ENCODE measurements at places on chromosomes 13 and 19. TPM values are rescaled to one million over a fixed set of nuclear protein-coding genes. Genes with fewer than 3 reads are reported as not detected.

Gene PGLYRP2
- not detected for total RNA-seq

Gene DNAAF3
- 0.21 TPM for total RNA-seq

Gene ZNF773
- 8.3 TPM for total RNA-seq

Gene ZNF439
- 10.2 TPM for total RNA-seq

DNA sequence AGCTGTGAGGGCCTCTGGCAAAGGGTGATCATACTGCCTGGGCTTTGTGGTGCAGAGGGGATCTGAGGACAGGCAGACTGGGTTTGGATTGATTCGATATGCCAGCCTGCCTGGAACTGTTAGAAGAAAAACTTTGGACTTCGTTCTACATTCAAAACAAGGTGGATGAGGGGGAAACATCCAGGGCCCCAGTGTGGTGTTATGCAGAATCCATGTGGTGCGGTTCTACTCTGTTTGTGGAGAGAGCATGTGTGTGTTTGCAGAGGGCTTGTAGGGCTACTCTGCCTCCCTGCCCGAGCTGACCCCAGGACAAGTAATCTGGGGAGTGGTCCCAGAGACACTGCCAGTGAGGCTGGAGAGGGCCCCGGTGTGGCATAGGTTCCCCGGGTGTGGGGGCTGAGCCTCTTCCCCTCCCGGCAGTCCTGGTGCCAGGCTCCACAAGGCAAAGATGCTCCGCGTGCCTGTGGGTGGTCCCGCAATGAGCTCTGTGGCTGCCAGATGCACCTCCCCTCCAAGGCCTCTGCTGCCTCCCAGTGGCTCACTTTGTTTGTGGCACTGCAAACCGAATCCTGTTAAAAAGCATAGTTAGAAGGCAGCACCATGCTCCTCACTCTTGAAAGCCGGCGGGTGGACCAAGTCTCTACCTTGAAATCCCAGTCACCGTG lies 22.3 kb upstream of the TFDP1 start:
- peak; percentile 69 for DNase-seq

DNA sequence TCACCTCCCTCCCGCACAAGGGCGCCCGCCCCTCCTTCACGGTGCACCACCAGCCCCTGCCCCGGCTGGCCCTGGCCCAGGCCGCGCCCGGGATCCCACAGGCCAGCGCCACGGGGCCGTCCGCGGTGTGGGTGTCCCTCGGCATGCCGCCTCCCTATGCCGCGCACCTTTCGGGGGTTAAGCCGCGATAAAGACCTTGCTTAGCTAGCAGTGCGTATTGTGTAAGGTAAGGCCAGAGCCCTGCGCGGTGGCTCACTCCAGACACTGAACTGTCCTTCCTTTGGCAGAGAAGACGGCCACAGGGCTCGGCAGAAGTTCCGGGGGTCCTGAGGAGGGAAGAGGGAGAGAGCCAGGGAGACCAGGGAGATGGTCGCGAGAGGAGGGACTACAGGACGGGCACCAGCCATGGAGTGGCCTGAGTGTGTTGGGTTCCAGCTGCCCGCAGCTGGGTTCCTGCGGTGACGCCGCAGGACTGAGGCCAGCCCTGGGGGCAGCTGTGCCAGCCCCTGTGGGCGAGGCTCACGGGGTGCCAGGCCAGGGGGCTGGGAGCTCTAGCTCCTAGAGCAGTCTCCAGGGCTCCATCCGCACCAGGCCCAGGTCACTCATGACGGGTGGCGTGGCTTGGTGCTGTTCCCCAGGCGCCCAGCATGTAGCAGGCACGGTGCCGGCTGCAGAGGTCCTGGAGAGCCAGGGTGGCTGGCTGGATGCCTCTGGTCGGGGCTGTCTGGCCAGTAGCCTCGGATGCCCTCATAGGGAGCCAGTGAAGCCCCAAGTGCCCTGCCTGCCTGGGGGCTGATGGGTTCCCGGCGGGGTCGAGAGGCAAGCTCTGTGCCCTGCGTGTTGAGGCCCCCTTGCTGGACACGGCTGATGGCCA lies 7.7 kb downstream of the PLEKHJ1 start:
- DNase-seq: no peak

DNA sequence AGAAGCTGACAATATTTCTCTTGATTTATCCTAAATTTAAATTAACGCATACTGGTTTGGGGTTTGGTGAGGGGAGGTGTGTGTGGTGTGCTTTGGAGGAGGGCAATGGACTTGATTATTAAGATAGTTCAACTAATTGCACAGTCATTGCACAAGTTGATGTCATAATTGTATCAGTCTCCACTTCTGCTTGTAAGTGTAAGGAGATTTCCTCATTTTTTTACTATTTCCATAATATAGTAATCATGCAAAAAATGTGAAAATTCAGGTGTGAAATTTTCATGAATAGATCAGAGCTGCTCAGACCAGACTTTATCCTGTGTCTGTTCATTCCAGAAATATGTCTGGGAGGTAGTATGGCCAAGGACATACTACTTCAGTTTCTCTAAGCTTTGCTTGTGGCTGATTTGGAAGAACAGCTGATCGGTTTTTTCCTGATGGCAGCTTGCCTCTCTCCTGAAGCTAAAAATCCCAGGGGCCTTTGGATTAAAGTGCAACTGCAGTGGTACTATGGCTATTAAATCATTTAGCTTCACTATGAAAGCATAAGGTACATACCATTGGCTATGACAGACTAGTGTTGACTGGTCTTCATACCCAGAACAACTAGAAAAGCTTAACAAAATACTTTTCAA lies 201.8 kb upstream of the MIR17HG start:
- DNase-seq: no peak

DNA sequence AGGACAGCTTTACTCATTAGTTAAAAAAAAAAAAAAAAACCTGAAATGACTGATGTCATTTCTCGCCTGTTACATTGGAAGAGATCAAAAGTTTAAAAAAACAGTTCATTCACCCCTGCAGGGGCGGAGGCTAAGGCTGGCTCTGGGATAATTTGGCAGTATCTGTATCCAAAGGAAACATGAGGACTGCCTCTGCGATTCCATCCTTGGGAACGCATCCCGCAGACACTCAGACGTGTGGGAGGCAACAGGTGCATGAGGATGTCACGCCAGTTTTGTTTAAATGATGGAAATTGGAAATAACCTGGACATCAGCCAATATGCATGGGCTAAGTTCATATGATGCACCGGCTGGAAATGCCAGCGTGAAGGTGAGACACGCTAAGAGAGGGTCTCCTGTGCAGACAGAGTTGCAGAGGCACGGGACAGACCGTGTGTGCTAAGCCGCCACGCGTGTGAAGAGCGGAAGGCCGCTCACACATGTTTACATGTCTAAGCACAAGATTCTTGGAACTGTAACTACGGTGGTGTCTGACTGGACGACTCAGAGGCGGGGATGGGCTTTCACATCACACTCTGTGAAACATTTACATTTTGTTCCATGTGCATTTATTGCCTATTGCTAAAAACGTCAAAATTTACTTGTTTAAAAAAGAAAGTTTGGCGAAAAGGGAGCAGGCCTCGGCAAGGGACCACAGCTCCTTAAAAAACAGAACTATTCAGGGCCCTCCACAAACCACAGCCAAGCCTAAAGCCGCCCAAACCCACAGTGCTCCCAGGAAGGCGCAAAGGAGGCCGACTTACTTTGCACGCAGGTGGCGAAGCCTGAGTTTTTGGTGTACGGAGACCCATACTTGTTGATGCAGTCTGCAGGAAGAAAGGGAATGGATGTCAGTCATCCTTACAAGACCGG lies 17.9 kb downstream of the GAS6 start:
- no peak for DNase-seq

DNA sequence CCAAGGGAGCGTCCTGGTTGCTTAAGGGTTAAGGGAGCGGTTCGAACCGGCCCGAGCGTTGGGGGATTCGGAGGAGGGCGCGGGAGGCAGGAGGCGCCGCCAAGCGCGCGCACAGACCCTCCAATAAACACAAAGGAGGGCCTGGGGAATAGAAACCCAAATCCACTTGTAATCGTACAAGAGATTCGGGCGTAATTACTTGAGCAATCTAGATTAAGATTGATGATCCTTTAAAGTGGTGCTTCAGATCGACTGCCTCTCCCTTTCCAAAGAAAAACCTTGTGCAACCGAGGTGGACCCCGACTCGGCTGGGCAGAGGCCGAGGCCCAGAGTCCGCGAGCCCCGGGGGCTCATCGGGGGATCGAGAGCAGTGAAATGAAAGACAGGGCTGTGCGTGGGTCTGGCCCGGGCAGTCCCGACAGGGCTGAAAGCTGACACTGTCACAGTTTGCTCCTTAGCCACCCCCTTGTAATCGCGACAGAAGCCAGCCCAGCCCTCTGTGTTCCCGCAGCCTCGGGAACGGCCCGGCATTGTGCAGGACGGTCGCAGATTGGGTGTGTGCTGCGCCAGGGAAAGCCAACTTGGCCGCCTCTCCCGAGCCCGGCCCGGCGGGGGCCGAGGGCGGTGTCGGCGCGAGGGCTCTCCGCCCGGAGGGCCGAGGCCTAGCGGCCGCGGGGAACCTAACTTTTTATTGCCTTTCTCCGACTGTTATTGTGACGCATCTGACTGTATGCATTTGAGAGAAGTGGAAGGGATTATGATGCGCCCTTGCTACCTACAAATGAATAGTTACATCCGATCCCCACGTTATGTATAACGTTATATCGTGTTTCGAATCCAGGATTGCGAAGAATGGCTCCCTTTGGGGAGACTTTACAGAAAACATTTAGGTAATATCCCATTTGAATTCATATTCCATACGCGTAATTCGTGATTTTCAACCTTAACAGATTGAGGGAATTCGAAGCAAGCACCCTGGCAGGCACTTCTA lies 5.5 kb downstream of the MAB21L1 start:
- DNase-seq: no peak

DNA sequence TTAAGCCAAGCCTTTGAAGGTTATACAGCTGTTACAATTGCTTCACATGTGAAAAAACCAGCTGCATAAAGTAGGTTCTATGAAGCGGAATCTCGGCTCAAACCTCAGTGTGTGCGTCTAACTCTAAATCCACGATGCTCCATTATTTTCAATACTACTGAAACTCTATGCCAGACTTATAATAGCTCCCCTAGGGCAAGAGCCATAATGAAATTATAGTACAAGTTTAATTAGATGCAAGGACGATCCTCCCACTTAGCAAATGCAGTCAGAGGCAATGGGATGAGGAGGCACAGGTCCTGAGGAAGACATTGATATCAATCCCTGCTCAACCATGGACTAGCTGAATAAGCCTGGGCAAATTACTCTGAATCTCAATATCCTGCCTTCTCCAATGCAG lies 31.1 kb downstream of the SLC7A1 start:
- no peak for DNase-seq

DNA sequence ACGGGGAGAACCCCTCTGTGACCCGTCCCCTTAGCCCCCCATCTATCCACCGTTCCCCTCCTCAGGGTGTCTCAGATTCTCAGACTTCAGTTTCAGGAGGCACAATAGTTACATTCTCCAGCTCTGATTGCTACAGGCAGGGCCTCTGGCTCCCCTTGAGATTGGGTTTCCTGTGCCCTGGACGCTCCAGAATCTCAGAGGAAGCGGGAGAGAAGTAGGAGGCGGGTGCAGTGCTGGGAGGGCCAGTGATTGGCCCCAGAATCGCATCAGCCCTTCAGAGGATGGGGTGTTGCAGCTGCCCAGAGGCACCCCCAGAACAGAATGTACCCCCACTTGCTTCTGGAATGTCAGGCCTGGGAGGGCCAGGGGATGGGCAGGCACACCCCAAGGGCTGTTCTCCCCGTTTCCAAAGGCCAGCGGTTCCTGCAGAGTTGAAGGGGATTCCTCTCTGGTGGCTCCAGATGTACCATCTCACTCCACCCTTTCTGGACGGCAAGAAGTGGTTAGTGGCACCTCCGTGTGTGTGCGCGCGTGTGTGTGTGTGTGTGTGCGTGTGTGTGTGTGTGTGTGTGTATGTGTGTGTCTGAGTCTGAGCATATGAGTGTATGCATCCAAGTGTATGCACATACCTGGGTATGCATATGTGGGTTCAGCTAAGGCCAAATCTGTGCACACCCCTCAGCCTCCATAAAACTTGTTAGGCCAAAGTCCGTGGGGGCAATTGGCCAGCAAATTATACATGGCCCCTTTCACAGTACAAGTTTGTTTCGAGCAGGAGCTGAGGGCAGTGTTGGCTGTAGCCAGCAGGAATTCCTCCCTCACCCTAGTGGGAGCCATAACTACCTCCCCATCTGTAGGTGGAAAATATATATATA lies 35.5 kb downstream of the LYL1 start:
- no peak for DNase-seq

DNA sequence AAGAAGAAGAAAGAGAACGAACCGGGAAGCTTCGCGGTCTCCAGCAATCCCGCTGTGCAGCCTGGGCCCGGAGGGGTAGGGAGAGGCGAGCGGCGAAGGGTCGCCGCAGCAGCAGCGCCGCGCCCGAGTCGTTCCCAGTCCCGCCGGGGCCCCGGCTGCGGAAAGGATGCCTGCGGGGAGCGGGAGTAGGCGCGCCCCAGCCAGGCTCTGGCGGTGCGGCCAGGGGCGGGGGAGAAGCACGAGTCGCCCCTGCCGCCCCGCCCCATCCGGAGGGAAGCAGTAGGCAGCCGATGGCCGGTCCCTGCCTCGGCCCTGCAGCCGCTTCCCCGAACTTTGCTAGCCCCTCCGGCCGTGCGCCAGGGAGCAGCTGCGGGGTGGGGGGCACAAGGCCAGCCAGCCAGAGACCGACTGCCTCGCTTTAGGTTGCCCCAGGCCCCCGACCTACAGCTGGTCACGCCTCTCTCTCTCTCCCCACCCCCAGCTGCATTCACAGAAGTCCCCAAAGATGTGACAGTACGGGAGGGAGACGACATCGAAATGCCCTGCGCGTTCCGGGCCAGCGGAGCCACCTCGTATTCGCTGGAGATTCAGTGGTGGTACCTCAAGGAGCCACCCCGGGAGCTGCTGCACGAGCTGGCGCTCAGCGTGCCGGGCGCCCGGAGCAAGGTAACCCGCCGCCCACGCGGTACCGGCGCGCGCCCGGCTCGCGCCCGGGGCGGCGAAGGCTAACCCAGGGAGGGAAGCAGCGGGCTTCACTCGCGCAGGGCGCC lies 1.1 kb downstream of the VSTM2B start:
- no peak for DNase-seq

DNA sequence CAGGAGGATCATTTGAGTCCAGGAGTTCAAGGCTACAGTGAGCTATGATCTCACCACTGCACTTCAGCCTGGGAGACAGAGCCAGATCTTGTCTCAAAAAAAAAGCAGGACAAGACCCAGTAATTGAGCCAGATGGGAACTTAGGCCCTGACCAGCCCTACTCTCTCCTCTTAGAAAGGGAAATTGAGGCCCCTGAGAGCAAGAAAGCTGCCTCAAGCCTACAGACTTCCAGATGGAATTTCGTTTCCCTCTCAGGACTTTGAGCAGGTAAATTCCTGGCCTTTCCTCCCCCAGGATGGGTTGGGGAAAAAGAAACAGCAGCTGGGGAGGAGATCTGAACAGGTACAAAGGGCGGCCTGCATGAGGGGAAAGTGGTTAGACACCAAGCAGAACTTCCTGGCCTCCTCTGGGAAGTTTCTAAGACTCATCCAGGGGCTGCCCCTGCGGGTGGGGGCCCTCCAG lies 3.6 kb upstream of the BCL3 start:
- no peak for DNase-seq
